SJCRH30 (cell line): ENCODE measurements at places on chromosomes 7 and 10.
A peak's percentile ranks its signal among the peaks of the same experiment; 100 is the strongest.

DNA sequence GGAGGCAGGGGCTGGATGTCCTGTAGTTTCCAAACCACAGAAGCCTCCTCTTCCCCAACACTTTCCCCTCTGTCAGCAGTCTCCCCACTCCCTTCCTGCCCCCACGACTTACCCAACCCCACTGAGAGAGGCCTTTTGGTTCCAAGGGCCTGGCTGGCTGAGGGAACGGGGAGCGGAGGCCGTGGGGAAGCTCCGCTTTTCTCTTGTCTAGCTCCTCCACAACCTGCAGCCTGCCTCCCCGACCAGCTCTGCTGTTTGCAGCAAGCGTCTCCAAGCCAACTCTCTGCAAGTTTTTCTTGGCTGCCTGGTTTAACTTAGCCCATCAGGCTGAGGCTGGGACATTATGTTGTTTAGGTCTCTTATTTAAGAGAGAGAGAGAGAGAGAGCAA is 126.8 kb downstream of the NEURL1 start:
- DNase-seq = no peak
- H3K4me3 ChIP-seq = no peak overlapping the region
- H3K27me3 ChIP-seq = no peaks in the 10 kb centered on the region
- H3K4me1 ChIP-seq = peaks cover 12% of the 10 kb centered on the region

DNA sequence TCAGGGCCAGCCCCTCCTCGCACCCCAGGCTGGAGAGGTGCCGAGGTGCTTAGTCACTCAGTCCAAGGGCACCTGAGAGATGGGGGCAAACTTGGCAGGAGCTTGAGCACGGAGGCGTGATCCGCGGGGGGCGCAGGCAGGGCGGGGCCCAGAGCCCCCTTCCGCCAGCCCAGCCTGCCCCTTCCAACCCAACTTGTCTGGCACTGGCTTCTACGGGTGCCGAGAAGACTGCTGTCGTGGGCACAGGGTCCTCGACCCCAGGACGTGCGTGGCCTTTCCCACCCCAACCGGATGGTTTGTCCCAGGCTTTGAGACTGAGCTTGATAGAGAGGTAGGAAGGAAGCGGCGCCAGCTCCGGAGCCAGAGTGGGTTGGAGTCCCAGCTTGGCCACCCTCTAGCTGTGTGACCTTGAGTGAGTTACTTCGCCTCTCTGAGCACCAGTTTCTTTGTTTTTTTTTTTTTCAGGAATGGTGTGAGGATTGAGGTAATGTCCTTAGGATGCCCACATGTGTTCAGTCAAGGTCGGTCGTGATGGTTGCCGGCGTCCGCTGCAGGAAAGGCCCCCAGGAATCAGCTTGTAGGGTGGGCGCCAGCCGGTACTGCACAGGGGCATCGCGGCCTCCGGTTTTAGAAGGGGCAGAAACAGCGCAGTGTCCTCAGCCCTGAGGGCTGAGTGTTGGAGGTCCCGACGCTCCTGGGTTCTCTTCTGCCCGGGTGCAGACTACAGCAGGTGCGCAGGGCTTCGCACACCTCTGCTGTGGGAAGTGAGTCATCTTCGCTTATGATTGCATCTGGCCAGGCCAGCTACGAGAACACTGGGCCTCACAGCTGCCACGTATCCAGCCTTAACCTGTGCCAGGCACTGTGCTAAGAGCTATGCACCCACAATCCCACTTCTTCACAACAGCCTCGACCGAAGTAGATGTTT is 28.6 kb upstream of the VAX1 start:
- H3K4me3 ChIP-seq = no peak overlapping the region
- H3K36me3 ChIP-seq = no peaks in the 10 kb centered on the region

GRCh38 chr10:66714741-66715140 is 211.1 kb upstream of the LRRTM3 start:
- H3K4me1 ChIP-seq = no peaks in the 10 kb centered on the region
- no peak for DNase-seq
- no peaks in the 10 kb centered on the region for H3K27me3 ChIP-seq

DNA sequence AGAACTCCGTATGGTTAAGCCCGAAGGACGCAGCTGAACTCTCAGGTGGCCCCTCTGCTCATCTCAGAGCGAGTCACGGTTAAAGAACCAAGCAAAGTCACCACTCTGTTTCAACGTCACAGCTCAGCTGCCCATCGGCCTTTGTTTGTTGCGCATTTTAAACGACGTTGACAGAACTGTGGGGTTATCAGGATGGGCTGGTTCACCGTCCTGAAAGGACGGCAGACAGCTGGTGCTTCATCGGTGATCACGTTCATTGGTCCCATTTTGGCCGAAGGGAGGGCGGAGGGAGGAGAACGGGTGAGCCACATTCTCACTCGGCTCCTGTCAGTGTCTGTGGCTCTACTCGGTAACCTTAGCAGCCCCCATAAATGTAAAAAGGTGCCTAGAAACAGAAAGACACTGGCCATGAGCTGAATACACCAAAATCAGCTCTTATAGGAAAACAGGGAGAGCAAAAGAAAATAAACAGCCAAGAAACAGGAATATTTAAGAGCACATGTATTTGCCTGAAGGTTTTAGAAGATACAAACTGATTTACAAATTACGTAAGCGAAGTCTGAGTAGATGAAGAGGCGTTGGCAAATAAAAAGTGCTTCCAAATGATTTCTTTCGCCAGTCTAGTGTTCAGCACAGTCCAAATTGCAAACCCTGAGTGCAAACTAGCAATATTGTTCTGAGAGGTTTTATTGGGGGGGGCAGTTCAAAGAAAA is 8.4 kb downstream of the PRKAG2 start:
- H3K27ac ChIP-seq = no peak overlapping the region
- no peaks in the 10 kb centered on the region for H3K36me3 ChIP-seq
- H3K27me3 ChIP-seq = no peaks in the 10 kb centered on the region
- H3K4me3 ChIP-seq = no peak overlapping the region

DNA sequence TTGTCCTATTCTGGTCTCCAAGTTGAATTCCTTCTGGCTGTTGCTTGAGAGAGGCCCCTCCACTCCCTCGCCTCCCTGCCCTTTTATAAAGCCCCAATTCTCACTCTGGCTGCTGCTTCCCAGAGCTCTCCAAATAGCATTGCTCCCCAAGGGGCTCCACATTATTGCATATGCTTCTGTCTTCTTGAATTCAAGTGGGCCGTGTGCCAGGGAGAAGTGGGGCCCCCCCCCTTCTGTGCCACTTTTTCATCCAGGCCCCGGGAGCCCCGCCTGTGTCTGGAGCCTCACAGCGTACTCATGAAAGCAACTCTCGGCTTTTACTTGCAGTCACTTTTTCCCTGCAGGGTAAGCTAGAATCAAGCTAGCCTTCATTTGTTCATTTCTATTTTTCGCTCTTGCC is 265.1 kb downstream of the CCSER2 start:
- H3K27me3 ChIP-seq = no peaks in the 10 kb centered on the region
- no peaks in the 10 kb centered on the region for H3K36me3 ChIP-seq
- no peak overlapping the region for H3K4me3 ChIP-seq
- DNase-seq = no peak

DNA sequence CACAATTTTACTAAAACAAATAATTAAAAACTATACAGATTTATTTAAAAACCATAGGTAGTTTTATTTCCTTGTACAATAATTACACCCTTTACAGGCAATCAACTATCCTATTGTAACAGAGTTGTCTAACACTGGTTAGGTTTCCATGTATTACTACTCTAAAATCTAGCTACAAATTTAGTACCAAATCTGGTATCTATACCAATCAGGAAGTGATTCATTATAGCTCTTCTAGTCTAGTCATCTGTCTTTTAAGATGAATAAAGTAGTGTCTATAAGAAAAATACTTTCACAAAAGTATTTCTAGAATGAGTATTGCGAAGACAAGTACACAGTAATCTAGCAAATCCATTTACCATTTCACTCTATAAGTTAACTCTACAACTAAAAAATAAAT is 16.9 kb downstream of the ZNF800 start:
- no peaks in the 10 kb centered on the region for H3K27me3 ChIP-seq
- no peak overlapping the region for H3K4me3 ChIP-seq
- DNase-seq = no peak
- peaks cover 59% of the 10 kb centered on the region for H3K36me3 ChIP-seq
- peaks cover 2% of the 10 kb centered on the region for H3K4me1 ChIP-seq

DNA sequence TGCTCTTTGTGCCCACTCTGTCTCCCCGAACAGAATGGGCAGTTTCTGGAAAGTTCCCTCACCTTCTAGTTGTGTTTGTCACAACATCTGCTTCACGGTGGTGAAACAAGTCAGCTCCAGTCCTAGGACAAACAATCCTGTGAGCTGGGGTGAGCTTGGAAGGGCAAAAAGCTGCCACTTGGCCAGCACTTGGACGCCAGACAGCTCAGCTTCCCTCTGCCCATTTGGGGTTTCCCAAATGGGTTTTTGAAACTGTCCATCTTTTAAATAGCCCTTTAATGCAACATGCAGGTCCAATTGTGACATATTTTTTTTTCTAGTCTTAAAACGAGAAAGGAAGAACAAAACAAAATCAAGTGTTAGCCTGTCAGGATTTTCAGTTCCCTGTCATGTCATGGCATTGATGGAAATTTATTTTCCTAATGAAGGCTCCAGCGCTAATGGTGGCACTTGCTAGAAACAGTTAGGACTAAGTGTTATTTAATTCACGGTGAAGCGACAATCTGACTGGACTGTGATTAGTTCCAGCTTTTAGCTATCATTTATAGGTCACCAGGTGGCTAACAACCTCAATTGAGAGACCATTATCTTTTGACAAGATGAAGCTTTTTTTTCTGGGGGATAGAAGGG is 181.7 kb downstream of the MYOF start:
- no peaks in the 10 kb centered on the region for H3K4me1 ChIP-seq
- H3K36me3 ChIP-seq = no peaks in the 10 kb centered on the region
- H3K27ac ChIP-seq = no peak overlapping the region
- peak overlapping the region; percentile 43 for H3K4me3 ChIP-seq

- no peaks in the 10 kb centered on the region for H3K4me1 ChIP-seq
- H3K36me3 ChIP-seq = no peaks in the 10 kb centered on the region
- H3K4me3 ChIP-seq = no peak overlapping the region
- H3K27me3 ChIP-seq = no peaks in the 10 kb centered on the region
- no peak overlapping the region for H3K27ac ChIP-seq
Measured at GRCh38 chr7:159136013-159136412, 8.7 kb downstream of the VIPR2 start.

- H3K27ac ChIP-seq = no peak overlapping the region
- no peaks in the 10 kb centered on the region for H3K36me3 ChIP-seq
- H3K4me1 ChIP-seq = no peaks in the 10 kb centered on the region
Measured at GRCh38 chr10:132796846-132797245, 10.9 kb upstream of the NKX6-2 start.

DNA sequence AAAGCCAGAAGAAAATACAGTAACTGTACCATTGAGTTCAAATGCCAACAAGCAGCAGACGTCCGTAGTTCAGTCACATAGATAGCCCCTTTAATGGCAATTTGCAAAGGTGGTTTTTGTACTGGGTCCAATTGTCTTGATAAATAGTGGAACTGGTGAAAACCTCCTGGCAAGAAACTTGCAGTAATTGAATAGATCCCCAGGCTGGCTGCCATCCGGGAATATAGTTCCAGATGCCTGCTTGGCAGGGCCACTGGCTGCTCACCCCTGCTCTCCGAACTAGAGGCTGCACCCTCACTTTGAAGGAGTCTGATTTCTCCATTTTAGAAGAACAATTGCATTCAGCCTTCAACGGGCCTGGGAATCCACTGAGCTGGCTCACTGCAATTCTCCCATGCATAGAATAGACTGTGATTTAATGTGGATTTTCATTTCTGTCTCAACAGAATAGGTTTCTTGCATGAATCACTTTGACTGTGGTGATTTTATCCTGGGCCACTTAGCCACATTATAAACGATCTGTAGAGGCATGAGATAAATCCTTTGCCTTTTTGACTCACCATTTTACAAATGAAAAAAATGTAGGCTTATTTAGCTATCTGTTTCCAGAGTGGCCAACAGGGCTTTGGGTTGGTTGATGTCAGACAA is 35.9 kb upstream of the ELMO1 start:
- H3K27ac ChIP-seq = no peak overlapping the region
- H3K36me3 ChIP-seq = no peaks in the 10 kb centered on the region
- H3K4me3 ChIP-seq = no peak overlapping the region

- H3K4me3 ChIP-seq = no peak overlapping the region
- no peaks in the 10 kb centered on the region for H3K27me3 ChIP-seq
- peaks cover 5% of the 10 kb centered on the region; the same call in 1 of the 2 replicates for H3K4me1 ChIP-seq
- no peaks in the 10 kb centered on the region for H3K36me3 ChIP-seq
- no peak for DNase-seq
Measured at GRCh38 chr7:14937581-14937980, 35.0 kb upstream of the DGKB start.

DNA sequence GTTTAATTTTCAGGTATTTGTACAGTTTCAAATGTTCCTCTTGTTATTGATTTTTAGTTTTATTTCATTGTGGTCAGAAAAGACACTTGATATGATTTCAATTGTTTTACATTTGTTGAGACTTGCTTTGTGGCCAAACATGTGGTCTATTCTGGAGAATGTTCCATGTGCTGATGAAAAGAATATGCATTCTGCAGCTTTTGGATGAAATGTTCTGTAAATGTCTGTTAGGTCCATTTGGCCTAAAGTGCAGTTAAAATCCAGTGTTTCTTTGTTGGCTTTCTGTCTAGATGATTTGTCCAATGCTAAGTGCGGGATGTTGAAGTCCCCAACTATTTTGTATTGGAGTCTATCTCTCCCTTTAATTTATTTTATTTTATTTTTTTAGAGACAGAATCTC is 70.5 kb downstream of the ZNF503 start:
- no peaks in the 10 kb centered on the region for H3K36me3 ChIP-seq
- H3K27me3 ChIP-seq = no peaks in the 10 kb centered on the region
- no peak overlapping the region for H3K27ac ChIP-seq
- no peak for DNase-seq

DNA sequence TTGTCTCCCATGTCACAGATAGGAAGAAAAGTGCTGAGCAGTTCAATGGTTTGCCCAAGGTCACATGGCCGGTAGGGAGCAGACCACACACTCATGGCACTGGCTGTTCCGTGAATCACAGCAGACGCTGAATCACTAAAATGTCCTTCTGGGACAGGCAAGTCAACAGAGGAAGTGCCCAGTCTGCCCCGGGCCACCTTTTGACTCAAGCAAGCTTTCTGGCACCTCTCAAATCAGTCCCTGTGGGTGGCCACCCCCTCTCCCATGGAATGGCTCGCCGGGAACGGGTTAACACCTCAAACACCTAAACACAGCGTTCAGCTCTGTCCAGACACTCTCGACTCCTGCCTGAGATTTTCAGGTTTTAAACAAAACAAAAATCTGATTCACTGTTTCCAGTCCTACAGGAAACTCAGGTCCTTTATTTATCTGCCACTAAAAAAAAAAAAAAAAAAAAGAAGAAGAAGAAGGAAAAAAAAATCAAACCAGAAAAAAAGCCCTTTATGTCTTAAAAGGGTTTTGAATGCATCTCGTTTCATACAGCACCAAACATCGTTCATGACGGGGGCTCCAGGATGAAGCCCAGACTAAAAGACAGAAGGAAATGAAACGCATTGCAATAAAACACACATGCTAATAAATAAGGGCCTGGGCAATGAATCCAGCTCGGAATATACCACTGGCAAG is 15.5 kb downstream of the CARD11 start:
- H3K4me3 ChIP-seq = no peak overlapping the region
- no peaks in the 10 kb centered on the region for H3K4me1 ChIP-seq

GRCh38 chr10:93080350-93081046 is 6.8 kb downstream of the CYP26A1 start:
- no peaks in the 10 kb centered on the region for H3K27me3 ChIP-seq
- no peaks in the 10 kb centered on the region for H3K36me3 ChIP-seq
- no peak overlapping the region for H3K4me3 ChIP-seq
- peak; percentile 40 for DNase-seq
- no peak overlapping the region for H3K27ac ChIP-seq

GRCh38 chr10:95509251-95509650 is 51.9 kb downstream of the SORBS1 start:
- no peak overlapping the region for H3K4me3 ChIP-seq
- H3K27ac ChIP-seq = no peak overlapping the region
- no peaks in the 10 kb centered on the region for H3K4me1 ChIP-seq
- H3K36me3 ChIP-seq = no peaks in the 10 kb centered on the region
- H3K27me3 ChIP-seq = no peaks in the 10 kb centered on the region
